ENCODE measurements at places on chromosomes 16 and 17. TPM values are rescaled to one million over a fixed set of nuclear protein-coding genes. Genes with fewer than 3 reads are reported as not detected.

DNA sequence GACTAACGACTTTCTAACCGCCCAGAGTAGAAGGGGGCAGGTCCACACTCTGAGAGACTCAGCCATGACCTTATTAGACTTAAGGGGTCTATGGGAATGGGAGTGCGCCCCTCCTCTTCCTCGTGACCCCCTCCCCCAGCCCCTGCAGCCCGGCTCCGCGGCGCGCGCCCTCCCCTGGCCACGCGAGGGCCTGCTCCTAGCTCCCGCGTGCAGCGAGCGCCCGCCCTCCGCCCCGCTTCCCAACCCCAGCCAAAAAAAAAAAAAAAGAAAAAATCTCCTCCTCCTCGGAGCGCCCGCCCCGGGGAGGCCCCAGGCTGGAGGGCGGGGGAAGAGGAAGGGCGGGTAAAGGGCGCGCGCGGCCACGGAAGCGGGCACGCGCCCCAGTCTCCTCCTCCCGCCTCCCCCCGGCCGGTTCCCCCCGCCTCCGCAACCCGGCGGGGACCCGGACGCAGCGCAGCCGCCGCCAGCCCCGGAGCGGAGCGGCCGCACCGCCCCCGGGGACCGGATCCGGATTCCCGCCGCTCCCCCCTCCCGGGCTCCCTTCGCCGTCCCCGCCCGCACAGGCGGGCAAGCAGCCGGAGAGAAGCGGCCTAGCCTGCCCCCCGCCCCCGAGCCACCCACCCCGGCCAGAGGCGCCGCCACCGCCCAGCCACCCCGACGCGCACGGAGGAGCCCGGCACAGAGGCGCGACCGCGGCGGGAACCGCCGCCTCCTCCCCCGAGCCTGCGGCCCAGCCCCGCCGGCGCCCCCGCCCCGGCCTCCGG is 949 bp downstream of the UBTF start:
- peaks cover 47% of the 10 kb centered on the region for H3K4me1 ChIP-seq
- peaks cover 45% of the 10 kb centered on the region for H3K36me3 ChIP-seq
- peak overlapping the region; percentile 90 for H3K4me3 ChIP-seq
- peak overlapping the region; percentile 81 for H3K27ac ChIP-seq
- peak; percentile 89 for DNase-seq

DNA sequence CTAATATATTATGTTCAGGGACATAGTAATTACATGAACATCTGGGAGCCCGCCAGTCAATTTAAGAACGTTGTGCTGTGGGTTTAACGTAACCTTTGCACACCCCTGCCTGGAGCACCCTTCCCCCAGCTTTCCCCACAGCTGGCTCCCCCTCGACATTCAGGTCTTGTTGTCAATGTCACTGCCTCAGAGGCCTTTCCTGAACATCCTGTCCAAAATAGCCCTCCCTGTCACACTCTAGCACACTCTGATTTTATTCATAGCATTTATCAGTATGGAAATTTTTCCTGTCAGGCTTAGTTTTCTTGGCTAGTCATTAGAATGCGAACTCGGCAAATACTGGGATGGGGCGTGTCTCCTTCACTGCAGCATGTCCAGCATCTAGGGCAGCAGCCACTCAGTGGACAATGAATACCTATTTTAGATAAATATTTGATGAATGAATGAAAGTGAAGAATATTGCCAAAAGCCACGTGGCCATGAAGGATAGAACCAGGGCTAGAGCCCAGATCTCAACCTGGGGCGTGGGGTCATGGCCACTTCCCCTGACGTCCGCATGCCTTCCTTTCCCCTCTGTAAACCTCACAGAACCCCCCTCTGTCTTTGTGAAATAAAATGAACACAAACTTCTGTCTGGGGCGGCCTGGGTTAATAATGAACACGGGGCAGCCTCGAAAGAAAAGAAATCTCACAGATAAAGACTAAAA is 10.5 kb downstream of the PIK3R6 start:
- H3K27me3 ChIP-seq, result no peaks in the 10 kb centered on the region
- H3K4me1 ChIP-seq, result peaks cover 49% of the 10 kb centered on the region
- DNase-seq, result no peak
- no peaks in the 10 kb centered on the region for H3K36me3 ChIP-seq

- H3K27me3 ChIP-seq, result no peaks in the 10 kb centered on the region
- peak; percentile 74 for DNase-seq
- peaks cover 79% of the 10 kb centered on the region for H3K4me1 ChIP-seq
- peaks cover 31% of the 10 kb centered on the region for H3K36me3 ChIP-seq
These were observed 127.7 kb downstream of the XYLT1 start for GRCh38 chr16:17343028-17343427.

DNA sequence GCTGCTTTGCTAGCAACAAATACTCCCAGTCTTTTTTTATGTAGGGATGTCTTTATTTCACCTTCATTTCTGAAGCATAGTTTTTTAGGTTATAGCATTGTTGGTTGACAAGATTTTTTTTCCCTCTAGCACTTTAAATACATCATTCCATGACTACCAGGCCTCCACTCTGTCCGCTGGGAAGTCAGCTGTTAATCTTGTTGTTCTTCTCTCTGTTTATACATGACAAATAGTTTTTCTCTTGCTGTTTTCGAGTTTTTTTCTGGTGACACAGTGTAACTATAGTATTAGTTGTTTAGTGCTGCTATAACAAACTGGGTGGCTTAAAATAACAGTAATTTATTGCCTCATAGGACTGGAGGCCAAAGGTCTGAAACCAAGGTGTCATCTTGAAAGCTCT is 205.5 kb upstream of the CNTNAP4 start:
- no peak for DNase-seq
- H3K27me3 ChIP-seq, result no peaks in the 10 kb centered on the region
- no peak overlapping the region for H3K4me3 ChIP-seq
- H3K27ac ChIP-seq, result no peak overlapping the region
- H3K36me3 ChIP-seq, result no peaks in the 10 kb centered on the region

DNA sequence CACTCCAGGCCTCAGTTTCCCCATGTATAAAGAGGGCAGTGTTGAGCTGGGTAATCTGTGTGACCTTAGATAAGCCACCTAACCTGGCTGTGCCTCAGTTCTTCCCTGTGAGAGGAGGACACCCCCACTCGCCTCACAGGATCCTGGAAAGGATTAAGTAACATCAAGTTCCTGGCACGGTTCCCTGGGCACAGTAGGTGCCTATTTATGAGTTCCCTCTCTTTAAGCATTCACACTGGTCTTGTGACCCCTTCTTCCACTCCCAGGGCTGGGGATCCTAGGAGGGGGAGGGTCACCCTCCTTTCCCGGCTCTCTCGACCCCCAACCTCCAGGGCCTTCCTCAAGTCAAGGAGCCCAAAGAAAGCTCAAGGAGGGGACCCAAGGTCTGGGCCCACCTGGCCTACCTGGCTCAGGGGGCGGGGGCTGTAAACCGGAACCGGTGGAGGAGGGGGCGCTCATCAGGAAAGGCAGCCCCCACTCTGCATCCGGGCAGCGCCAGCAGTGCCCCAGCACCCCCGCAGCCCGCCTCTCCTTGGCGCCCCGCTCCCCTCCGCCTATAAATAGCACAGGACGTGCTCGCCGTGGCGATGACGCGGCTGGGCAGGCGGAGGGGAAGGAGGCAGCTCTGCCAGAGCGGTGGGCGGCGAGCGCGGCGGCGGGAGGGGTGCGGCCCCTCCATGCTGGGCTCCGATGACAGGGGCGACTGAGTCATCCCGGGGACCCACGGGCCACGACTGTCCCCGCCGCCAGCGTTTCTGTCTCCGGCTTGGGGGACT is 9.4 kb downstream of the RPL19 start:
- H3K4me1 ChIP-seq, result peaks cover 18% of the 10 kb centered on the region
- peak overlapping the region; percentile 4 for H3K4me3 ChIP-seq
- peaks cover 17% of the 10 kb centered on the region for H3K27me3 ChIP-seq
- peaks cover 7% of the 10 kb centered on the region for H3K36me3 ChIP-seq
- peak; percentile 65 for DNase-seq

DNA sequence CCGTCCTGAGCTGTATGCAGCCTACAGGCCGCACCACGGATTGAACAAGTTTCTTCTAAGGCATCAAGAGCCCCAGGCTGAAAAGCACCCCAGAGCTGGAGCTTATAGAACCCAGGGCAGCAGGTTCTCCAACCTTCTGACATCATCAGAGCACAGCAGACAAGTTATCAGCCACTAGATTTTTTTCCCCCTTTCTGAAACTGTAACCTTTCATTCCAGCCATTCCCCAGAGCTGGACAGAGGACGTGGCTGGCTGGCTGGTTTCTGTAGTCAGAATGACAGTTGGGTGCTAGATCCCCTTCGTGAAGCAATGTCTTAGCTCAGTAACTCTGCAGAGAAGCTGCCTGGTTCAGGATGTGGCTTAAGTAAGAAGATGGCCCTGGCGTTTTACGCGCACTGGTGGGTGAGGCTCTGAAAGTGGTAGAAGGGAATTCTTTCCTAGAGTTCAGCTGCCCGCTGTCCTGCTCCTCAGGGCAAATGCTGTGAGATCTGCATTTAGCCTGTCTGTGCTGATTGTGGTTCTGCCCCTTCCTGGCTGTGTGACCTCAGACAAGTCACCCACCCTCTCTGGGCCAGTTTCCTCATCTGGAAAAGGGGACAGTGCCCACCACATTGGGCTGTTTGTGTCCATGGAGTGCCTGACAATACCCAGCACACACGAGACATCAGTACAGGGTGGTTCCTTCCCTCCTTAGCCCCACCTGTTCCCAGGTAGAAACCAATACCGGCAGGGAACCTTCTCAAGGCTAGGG is 9.1 kb downstream of the DEXI start:
- DNase-seq, result no peak
- peaks cover 25% of the 10 kb centered on the region for H3K36me3 ChIP-seq
- H3K27me3 ChIP-seq, result no peaks in the 10 kb centered on the region
- H3K4me3 ChIP-seq, result no peak overlapping the region
- no peak overlapping the region for H3K27ac ChIP-seq
- H3K4me1 ChIP-seq, result peaks cover 54% of the 10 kb centered on the region

DNA sequence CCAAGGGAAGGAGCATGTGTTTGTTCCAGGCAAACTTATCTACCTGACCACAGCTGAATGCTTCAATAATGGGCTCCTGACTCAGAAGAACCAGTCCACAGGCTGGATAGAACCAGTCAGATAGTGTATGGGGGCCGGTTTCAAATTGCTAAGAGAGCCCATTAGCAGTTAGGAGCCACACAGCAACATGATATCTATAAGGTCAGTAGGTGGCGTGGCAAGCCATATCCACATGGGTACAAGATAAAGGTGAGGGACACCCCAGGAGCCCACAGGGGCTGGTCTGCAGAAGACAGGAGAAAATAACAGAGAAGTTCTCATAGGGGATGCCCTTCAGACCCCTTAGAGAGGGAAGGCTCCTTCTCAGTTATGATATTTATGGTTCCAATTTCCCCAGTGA is 31.6 kb upstream of the CDRT15 start:
- DNase-seq, result no peak
- no peak overlapping the region for H3K27ac ChIP-seq
- no peaks in the 10 kb centered on the region for H3K36me3 ChIP-seq
- H3K4me3 ChIP-seq, result no peak overlapping the region
- no peaks in the 10 kb centered on the region for H3K4me1 ChIP-seq

- no peak for DNase-seq
- no peaks in the 10 kb centered on the region for H3K27me3 ChIP-seq
- peaks cover 3% of the 10 kb centered on the region for H3K36me3 ChIP-seq
- peaks cover 62% of the 10 kb centered on the region for H3K4me1 ChIP-seq
- peak overlapping the region; percentile 71 for H3K4me3 ChIP-seq
These were observed 644 bp upstream of the RHBDF2 start for GRCh38 chr17:76501827-76502307.

DNA sequence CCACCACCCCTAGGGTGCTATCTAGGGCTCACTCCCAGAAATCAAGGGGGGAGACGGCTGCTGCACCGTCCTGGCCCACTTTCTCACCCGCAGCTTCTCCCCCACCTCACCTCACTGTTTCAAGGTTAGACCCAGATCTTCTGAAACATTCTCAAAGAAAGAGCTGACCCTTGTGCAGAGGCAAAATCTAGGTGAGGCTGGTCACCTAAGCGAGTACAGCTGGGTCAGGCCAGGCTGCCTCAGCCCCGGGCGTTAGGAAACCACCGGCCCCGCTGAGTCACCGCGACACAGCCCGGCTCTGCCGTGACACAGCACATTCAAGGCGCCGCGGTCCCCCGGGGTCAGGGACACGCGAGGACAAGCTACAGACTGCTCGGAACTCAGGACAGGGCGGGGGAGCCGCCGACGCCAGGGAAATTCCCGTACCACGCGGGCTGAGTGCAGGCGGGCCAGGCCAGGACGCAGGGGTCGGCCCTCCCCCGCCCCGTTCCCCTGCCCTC is 27.1 kb downstream of the GNPTG start:
- DNase-seq, result peak; percentile 69
- H3K27ac ChIP-seq, result peak overlapping the region; percentile 77
- H3K4me1 ChIP-seq, result peaks cover 20% of the 10 kb centered on the region
- peak overlapping the region; percentile 75 for H3K4me3 ChIP-seq

DNA sequence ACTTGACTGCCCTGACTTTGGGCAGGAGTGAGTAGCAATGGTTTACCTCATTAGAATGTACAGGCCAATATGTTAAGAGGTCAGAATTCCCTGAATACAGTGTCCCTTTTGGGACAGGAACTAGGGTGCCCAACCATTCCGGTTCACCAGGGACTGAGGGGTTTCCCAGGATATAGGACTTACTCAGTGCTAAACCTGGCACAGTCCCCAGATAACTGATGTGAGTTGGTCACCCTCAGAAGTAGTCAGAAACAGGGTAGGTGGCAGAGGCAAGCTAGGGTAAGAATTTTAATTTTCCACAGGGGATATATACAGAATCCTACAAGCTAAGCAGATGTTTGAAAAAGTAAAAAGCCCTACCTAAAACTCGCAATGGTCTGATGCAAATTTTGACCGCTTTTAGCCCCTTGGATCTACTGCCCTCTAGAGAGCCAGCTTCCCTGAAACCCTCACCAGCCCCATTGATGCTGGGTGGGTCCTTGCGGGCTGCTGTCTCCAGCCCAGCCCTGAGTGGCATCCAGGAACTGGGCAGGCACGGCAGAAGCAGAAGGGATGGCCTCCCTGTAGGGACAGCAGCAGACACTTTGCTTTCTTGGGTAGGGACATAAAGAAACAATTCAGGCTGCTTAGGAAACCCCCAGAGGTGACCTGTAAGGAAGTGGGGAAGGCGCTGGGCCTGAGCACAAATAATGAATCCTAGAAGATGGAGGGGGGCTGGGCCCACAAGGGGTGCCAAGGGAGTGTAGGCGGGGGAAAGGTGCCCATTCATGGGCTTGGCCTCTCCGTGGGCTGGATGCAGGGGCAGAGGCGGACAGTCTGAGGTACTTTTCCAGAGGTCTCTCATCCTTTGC is 434.8 kb downstream of the SLC39A11 start:
- no peak overlapping the region for H3K27ac ChIP-seq
- H3K36me3 ChIP-seq, result no peaks in the 10 kb centered on the region
- H3K4me1 ChIP-seq, result no peaks in the 10 kb centered on the region
- no peak overlapping the region for H3K4me3 ChIP-seq

- no peak overlapping the region for H3K4me3 ChIP-seq
- no peaks in the 10 kb centered on the region for H3K27me3 ChIP-seq
- peaks cover 50% of the 10 kb centered on the region for H3K4me1 ChIP-seq
- no peaks in the 10 kb centered on the region for H3K36me3 ChIP-seq
These were observed 24.2 kb downstream of the MYO18A start for GRCh38 chr17:29155966-29156338.

GRCh38 chr17:27348196-27348595 is 54.3 kb downstream of the WSB1 start:
- H3K27me3 ChIP-seq, result peaks cover 5% of the 10 kb centered on the region
- H3K27ac ChIP-seq, result no peak overlapping the region
- H3K4me3 ChIP-seq, result peak overlapping the region; percentile 61

The KRT33B gene
- total RNA-seq, result not detected

The HBA1 gene
- not detected for total RNA-seq

The ACAP1 gene
- 709 TPM for total RNA-seq

The TOM1L1 gene
- total RNA-seq, result 0.83 TPM

The CA5A gene
- not detected for total RNA-seq

All from activated CD4-positive, alpha-beta memory T cell treated with anti-CD3 and anti-CD28 coated beads, Interleukin-2, amount 10 ng/mL, durations not matched to agents 7 days and 5 days (primary cell).